Activated naive CD8-positive, alpha-beta T cell treated with anti-CD3 and anti-CD28 coated beads, Interleukin-2, amount 10 ng/mL, durations not matched to agents 7 days and 5 days (primary cell): ENCODE measurements at places on chromosomes 6 and 20. TPM values are rescaled to one million over a fixed set of nuclear protein-coding genes. Genes with fewer than 3 reads are reported as not detected.

GRCh38 chr20:31739550-31739977 is 474 bp downstream of the TPX2 start:
- DNase-seq = no peak

- DNase-seq = no peak
Measured at GRCh38 chr20:32036716-32037485, 15.1 kb upstream of the HCK start.

DNA sequence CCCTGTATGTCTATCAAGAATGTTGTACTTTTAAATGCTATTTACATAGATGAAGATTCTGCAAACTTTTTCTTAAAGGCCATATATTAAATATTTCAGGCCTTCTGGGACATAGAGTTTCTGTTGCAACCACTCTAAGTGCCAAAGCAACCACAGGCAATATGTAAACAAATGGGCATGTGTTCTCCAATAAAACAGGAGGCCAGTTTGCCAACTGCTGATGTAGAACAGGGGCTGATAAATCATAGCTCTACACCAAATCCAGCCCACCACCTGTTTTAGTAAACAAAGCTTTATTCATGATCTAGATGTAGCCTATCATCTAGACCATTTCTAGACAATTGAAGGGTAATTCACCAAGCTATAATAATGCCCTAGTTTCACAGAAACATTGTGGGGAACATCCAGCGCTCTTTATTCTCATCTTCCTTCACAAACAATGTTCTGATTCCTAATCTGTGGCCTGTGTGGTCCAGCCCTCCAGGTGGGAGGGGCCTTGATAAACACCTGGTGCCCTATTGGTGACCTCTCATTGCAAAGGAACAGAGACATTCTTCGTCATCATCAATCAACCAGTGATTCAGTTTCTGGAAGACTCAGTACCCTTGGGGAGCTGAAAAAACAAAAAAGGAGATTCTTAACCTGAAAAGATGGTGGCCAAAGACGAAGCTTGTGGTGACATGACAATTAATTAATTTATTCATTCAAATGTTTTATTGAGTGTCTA is 80.2 kb downstream of the PREP start:
- no peak for DNase-seq

DNA sequence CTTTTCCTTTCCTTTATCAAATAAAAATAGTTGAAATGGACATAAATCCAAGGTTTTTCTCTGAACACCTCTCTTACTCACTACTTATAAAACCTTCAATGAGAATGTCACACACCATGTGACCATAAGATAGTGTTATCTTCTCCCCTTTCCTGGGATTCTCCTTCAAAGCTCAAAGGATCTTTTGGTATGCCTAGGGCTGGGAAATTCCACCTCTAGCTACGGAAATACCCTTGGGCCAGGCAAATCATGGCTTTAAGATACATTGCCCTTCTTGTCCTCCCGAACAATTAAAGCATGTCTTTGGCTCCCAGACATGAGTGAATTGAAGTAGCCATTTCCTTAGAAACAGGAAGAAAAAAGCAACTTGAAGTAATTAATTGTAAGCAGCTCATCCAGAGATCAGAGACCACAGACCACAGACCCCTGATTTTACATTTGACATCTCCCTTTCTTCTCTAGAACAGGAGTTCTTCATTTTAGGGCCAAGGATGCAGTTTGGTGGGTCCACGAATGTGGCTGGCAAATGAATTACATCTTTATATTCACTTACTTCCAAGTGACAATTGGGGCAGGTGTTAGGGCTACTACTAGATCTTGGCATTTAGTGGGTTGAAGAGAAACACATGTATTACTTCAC is 4.1 kb downstream of the PLCB4 start:
- no peak for DNase-seq

- no peak for DNase-seq
Measured at GRCh38 chr6:34094474-34095135, 51.3 kb downstream of the GRM4 start.

DNA sequence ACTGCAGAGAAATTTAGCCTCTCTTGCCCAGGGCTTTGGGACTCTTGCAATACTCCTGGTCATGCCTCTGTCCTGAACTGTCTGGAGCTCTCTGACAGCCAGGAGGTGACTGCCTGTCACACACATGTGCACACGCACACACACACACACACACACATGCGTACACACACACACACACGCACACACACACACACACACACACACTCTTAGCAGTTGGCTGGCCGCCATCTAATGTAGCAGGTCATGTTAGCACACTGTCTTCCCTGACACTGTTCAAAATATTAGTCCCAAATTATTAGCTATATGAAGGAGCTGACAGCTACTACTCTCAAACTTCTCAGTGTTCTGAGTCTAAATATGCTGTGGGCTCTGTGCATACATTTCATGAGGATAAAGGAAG is 60.9 kb downstream of the IPCEF1 start:
- no peak for DNase-seq

DNA sequence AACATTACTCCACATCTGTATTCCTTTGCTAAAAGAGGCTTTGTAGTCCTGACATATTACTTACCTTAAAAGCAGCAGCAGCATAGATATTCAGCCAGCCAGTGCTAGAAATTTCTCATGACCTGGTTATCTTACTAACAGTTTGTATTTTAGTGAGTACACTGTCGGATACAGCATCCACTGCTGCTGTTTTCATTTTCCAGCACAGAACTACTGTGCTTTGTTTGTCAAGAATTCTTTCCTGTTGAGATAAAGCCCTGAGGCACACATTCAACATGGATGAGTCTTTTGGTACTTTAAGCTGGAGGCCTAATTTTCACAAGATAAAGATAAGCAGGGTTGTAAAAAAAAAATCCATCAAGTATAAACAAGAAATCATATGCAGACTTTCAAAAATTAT is 311.2 kb upstream of the OPRM1 start:
- no peak for DNase-seq

GRCh38 chr6:46440141-46440540 is 51.1 kb downstream of the RCAN2 start:
- no peak for DNase-seq

- DNase-seq = no peak
Measured at GRCh38 chr6:26097268-26097875, 10.1 kb downstream of the HFE start.

DNA sequence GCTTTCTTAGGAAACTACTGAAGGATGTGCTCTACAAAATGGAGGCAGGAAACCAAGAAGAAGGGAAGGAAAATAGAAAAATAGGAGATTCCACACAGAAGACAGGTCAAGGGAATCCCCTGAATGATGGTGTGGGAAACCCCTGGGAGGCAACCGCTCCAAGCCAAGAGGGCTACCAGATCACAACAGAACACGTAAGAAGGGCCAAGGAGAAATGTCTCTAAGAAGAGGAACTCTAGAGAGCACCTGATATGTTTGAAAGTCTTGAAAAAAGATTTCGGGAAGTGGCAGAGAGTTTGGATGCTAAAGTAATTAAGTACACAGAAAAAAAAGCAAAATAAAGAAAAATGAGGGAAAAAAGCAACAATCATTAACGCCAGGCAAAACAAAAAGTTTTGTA is 7.1 kb downstream of the KIF13A start:
- DNase-seq = no peak

- no peak for DNase-seq
Measured at GRCh38 chr6:92364948-92365541, 1054.3 kb downstream of the EPHA7 start.

DNA sequence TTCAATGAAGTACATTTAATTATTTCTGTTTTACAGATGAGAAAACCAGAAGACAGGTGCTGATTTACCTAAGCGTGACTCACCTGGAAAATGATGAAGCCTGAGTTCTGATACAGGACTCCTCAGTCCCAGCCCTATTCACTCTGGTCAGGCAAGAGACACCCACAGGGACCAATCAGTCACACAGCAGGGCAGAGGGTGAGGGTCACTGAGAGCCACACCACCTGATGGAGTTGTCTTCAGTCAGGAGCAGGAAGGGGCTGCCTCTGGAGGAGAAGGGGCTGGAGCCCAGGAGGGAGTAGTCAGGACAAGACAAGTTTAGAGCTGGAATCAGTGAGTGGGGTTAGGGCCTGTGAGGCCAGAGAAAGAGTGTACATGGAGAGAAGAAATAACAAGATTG is 251.2 kb upstream of the MOCS1 start:
- no peak for DNase-seq

DNA sequence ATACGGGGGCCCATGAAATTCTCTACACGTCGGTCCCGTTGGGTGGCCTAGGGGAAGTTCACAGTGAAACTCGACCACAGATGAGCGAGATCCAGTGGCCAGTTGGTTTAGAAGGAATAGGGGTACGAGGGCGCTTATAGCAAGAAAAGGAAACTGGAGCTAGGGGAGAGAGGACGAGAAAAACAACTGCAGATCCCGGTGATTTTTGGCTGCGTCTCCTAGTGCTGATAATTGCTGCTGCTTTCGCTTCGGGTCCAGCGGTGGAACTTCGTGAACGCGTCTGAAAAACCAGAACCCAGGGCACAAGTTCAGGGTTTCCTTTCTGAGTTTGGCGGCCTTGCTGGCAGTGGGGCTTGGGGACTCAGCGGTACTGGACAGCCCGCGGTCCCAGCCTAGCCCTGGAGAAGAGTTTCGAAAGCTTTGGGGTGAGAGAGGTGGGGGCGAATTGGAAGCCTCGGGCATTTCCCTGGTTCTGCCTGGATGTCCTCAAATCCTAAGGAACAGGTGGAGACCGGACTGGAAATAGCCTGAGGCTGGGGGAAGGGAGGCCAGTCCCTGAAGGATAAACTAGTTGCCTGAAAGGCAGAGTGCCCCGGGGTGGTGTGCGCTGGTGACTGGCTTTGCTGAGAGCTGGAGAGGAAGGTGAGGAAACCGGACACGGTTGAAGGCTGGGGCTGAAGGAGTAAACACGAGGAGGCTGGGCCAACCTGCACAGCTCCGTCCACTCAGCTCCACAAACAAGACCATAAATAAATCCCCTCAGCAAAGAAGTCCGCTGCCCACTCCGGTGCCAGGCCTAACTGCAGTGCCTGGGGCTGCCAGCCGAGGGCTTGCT is 793 bp downstream of the GMPR start:
- DNase-seq = peak; percentile 52

- no peak for DNase-seq
Measured at GRCh38 chr20:38229376-38230252, 30.9 kb downstream of the KIAA1755 start.

GRCh38 chr20:47857569-47858464 is 72.5 kb upstream of the SULF2 start:
- no peak for DNase-seq

GRCh38 chr6:31203345-31203979 is 33.0 kb upstream of the POU5F1 start:
- DNase-seq = no peak

DNA sequence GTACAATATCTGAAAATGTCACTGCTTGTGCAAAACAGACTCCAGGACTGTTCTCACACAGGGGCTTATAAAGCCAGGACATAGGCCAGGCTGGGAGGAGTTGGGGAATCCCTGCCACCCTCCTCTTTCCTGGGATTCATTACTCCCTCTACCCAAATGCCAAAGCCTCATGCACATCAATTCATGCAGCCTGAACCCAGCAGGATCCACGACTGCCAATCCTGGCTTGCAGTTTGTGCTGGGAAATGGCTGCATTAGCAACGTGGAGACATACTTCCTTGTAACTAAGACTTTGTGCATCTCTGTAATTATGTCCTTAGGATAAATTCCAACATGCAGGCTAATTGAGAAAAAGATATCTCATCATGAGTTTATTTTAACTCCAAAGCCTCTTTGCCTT is 143.8 kb downstream of the SYCP2 start:
- no peak for DNase-seq

GRCh38 chr6:15491255-15491985 is 171.4 kb downstream of the DTNBP1 start:
- peak; percentile 74 for DNase-seq

DNA sequence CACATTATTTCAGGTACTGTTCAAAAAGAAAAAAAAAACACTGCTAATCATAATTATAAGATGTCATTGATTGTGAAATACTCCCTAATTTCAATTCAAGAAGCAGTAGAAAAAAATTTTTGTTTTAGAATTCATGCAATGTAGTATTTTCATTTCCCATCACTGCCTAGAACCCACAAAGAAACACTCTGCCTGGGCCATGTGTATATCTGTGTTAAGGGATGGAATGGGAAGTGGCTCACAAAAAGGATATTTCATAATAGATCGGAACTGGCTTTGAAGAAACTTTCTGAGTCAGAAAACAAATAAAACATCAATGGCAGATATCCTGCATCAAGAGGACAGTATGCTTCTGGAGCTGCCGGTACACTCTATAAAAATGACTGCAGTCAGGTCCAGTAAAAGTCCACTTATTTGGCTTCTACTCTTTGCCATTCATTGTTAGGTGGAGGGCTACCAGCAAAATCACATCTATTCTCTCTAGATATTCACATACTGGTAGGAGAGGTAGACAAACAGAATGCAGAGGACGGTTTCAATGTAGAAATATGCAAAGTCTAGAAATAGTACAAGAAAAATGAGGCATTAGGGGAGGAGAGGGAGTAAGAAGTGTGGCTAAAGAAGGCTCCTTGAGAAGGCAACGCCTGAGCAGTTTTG is 135.0 kb upstream of the TNFAIP3 start:
- DNase-seq = no peak

DNA sequence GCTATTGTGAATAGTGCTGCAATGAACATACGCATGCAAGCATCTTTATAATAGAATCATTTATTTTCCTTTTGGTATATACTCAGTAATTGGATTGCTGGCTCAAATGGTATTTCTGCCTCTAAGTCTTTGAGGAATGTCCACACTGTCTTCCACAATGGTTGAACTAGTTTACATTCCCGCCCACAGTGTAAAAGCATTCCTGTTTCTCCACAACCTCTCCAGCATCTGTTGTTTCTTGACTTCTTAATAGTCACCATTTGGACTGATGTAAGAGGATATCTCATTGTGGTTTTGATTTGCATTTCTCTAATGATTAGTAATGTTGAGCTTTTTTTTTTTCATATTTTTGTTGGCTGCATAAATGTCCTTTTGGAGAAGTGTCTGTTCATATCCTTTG is 208.7 kb downstream of the PHF3 start:
- no peak for DNase-seq

- DNase-seq = no peak
Measured at GRCh38 chr20:44206132-44206531, 4.4 kb downstream of the OSER1 start.

GRCh38 chr6:11460837-11461661 is 76.5 kb upstream of the TMEM170B start:
- no peak for DNase-seq

CALHM6 gene
- 23.2 TPM for total RNA-seq

REM1 gene
- total RNA-seq = not detected

CYP21A2 gene
- 0.72 TPM for total RNA-seq

GHRH gene
- total RNA-seq = not detected

SRXN1 gene
- total RNA-seq = 11.6 TPM

HLA-DQA2 gene
- 0.34 TPM for total RNA-seq

DDO gene
- not detected for total RNA-seq

PSMG4 gene
- 26.8 TPM for total RNA-seq

ZSCAN23 gene
- total RNA-seq = 2.9 TPM

SLC12A5 gene
- total RNA-seq = 1.9 TPM

TRIM31 gene
- not detected for total RNA-seq

MAS1 gene
- total RNA-seq = not detected

CTAGE9 gene
- total RNA-seq = not detected

ZNF165 gene
- total RNA-seq = 1.3 TPM

ZBTB24 gene
- 20.0 TPM for total RNA-seq

PRELID3B gene
- total RNA-seq = 65.7 TPM

SLC24A3 gene
- not detected for total RNA-seq

PLCB1 gene
- 6.1 TPM for total RNA-seq

PCSK2 gene
- not detected for total RNA-seq

MPIG6B gene
- total RNA-seq = 1.5 TPM

KCNS1 gene
- 0.11 TPM for total RNA-seq
